ENCODE measurements at places on chromosomes 4 and X.

DNA sequence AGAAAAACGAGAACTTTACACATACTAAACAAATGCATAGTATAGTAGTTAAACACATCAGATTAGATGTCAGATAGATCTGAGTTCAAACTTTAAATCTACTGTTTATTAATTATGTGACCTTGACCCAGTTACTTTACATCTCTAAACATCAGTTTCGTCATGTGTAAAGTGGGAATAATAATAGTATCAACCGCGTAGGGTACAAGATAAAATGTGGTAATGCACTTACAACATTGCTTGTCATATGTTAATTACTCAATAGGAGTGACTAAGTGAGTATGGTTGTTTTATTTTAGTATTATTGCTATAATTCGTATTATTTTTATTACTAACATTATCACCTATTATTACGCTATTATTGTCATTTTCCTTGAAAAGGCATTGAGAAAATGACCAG is 144.2 kb downstream of the KLHL4 start:
- no peak for DNase-seq

- no peak for DNase-seq
Observed at GRCh38 chr4:53355930-53356521, 9.8 kb downstream of the SCFD2 start.

GRCh38 chr4:78940752-78941151 is 1.5 kb upstream of the PAQR3 start:
- no peak for DNase-seq

GRCh38 chrX:84729408-84729807 is 227.2 kb upstream of the HDX start:
- no peak for DNase-seq

DNA sequence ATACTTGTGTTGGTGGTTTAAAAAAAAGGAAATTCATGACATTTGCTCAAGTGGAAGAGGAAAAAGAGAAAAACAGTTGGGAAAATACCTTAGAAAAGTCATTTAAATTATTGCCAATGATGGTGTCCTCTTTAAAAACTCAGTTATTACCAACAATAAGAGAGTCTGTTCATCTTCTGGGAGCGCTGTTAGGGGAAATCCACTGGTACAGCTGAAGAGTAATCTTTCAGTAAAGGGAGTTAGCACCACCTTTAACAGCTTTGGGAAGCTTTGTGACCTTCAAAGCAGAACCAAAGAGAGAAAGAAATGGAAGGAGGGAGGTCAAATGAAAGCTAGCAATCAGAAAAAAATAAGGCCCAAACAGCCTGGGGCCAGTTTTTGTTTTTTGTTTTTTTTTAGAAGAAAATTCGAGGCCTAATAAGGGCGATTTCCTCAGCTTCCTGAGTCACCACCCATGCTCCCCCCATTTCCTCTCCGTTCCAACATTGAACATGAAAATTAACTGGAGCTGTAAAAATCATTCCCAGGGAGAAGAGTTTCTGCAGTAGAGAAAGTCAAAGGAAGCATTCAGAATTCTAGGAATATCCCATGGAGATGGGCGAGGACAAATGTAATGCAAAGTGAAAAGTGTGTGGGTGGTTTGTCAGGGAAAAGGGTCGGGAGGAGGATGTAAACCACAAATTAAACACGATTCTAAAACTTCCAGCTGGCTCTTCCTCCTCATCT is 115.1 kb downstream of the SH3KBP1 start:
- DNase-seq: no peak

GRCh38 chrX:8916697-8917096 is 115.5 kb upstream of the FAM9A start:
- DNase-seq: no peak

DNA sequence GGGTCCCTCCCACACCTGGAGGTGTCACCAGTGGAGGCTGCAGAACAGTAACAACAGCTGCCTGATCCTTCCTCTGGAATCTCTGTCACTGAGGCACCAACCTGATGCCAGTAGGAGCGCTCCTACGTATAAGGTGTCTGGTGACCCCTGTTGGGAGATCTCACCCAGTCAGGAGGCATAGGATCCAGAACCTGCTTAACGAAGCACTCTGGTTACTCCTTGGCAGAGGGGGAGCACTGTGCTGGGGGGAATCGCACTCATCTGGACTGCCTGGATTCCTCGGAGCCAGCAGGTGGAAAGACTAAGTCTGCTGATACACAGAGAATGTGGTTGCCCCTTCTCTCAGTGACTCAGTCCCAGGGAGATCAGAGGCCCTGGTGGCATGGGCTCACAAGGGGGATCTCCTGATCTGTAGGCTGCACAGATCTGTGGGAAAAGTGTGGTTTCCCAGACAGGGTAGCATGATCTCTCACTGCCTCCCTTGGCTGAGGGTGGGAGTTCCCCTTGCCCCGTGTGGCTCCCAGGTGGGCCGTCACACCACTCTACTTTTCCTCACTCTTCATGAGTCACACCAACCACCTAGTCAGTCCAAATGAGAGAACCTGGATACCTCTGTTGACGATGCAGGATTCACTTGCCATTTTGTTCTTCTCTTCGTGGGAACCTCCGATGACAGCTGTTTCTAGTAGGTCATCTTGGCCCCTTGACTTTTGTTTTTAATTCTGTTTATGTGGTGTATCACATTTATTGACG is 305.9 kb downstream of the IDS start:
- no peak for DNase-seq

GRCh38 chrX:105488716-105489115 is 268.2 kb upstream of the TEX13A start:
- DNase-seq: no peak

GRCh38 chr4:39786838-39787237 is 88.9 kb downstream of the UBE2K start:
- no peak for DNase-seq

GRCh38 chrX:153688911-153689590 is 1.3 kb downstream of the SLC6A8 start:
- DNase-seq: no peak

- DNase-seq: no peak
Observed at GRCh38 chrX:10280071-10280470, 123.3 kb downstream of the CLCN4 start.

DNA sequence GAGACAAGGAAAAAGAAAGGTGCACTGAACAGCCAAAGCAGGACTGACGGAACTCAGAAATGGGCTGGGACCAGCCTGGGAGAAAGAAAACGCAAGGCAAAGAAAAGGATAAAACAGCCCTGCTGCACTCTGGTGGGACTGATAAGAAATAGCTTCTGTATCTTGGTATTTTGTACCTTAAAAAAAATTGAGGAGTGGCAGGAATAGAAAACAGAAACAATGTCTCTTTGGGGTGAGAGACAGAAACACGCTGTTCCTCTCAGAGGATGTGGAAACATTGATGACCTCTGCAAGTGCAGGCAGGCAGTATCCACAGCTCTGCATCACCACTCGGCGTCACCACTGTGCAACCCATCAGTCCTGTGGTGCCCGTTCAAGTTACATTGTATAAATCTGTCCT is 152.5 kb upstream of the SPRY1 start:
- no peak for DNase-seq

DNA sequence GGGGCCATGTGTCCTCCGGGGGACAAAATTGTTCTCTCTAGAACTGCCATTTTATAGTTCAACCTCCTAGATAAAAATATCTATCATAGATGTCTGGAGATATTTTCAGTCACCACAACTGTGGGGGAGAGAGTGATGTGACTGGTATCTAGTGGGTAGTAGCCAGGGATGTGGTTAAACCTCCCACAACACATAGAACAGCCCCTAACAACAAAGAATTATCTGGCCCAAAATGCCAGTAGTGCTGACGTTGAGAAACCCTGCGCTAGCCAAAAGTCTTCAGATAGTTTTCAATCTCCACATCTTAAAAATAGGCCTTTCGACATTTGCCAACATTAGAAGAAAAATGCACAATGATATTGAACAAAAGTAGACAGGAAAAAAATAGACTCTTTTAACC is 19.0 kb upstream of the SUPT20HL2 start:
- DNase-seq: no peak

GRCh38 chr4:150805183-150806025 is 209.7 kb downstream of the LRBA start:
- DNase-seq: no peak

DNA sequence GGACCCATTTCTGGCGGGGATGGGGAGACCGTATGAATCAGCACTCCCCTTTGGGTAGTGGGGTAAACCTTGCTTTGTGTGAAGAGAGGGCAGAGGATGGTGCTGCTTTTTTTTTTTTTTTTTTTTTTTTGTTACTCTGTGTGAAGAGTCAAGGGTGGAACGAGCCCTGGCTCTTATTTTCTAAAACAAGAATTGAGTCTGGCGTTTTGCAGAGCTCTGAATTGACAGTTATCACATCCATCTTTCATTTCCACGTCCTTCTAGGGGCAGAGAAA is 1.2 kb downstream of the SLAIN2 start:
- DNase-seq: no peak

- no peak for DNase-seq
Observed at GRCh38 chr4:188295899-188296298, 156.7 kb downstream of the TRIML1 start.

- DNase-seq: no peak
Observed at GRCh38 chr4:98298022-98298421, 36.8 kb downstream of the RAP1GDS1 start.

DNA sequence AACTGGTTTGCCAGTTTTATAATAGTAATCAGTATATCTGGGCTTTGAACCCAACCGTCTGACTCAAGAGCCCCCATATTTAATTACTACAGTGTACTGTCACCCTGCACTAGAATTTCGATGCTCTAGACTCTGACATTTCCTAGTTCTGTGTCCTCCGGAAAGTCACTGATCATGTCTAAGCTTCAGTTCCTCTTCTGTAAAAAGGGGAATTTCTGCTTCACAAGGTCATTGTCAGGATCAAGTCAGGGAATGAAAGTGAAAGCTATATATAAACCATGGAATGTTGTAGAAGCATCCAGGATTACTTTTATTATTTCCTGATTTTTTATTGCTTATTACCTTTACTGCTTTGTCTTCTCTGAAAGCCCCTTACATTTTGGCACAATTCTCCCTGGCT is 4.0 kb upstream of the KCNIP4 start:
- DNase-seq: no peak

DNA sequence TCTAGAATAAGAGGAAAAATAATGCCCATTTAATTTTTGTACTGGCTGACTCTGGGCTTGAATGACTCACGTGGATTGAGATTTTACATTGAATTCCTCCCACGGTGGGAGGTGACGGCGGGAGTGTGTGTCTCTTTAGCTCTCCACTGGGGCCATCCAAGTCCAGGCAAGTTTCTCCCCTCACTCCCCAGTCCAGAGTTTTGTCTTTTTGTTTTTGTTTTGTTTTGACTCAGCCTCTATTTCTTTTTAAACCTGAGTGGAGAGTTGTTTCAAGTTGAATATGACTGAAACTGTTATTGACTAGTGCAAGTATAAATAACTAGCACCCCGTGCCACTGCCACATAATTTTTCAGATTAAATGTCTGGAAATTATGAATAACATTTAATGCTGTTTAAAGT is 13.6 kb downstream of the CHST7 start:
- no peak for DNase-seq

GRCh38 chr4:10077483-10078335 is 38.9 kb downstream of the WDR1 start:
- DNase-seq: no peak

DNA sequence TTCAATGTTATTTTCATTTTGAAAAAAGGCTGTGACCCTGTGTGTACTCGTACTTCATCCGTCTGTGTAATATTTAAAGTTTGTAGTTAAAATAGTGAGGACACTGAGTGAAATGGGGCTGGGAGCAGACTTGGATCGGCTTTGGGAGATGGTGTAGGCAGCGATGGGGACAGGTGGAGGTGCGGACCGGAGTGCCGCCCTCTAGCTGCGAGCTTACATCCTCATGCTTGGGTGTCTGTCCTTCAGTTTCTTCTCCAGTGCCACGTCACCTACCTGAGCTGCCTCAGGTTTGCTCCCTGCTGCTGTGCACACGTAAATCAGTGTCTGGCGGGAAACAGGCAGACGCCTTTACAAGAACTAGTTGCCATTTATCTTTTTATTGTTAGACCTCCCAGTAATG is 146.1 kb downstream of the GPR143 start:
- no peak for DNase-seq

DNA sequence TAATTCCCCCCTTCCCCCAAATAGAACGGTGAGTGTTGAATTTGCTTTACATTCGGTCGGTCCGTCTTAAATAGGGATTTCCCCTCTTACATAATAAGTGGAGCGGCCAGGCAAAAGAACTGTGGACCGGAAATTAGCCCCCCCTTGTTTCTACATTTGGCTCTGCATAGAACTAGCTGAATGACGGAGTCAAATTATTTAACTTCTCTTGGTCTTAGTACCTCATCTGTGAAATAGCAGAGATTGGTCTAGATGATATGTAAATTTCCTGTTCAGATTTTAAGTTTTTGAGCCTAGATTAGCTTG is 1.3 kb downstream of the SPATA18 start:
- no peak for DNase-seq

DNA sequence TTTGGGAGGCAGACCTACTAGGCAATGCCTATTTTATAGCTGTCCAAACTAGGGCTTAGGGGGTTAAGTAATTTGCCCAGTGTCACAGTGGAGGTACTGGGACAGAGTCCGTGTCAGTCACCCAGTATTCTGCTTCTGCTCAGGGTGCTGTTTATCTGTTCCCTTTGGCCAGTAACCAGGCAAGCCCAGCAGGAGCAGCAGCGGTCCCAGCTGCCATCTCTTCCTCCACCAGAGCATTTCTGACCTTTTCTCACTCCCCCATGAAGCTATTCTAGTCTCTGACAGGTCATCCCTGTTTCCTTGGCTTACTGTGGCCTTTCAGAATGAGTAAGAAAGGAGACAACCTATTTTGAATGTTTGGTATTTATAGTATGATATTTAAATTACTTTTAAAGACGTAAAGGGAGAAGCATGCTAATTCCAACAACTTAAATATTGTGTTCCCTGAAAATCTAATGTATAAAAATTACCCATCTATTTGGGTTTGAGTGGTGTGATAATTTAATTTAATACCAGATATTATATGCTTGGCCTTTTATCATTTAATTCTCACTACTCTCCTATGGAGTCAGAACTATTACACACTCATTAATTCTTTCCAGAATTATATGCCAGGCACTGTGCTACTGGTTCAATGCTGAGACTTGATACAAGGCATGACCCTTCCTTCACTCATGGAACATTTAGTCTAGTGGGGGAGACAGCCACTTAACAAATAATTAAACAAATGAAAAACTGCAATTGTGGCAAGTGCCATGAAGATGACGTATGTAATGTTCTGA is 60.6 kb downstream of the RPS6KA3 start:
- DNase-seq: no peak

DNA sequence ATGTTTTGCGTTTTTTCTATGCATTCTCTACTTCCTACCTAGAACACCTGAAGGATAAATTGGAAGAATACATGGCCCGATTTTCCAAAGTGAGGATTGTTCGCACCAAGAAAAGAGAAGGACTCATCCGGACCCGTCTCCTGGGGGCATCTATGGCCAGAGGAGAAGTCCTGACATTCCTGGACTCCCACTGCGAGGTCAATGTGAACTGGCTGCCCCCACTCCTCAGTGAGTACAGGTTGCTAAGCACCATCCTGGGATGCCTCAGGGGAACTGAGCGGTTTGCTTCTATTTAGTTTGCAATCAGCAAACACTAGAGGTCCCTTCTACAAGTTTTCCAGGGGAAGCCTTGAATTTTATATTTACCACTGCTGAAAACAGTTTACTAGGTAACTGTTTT is 359.3 kb upstream of the GALNT7 start:
- DNase-seq: no peak

GRCh38 chrX:11097933-11098332 is 13.2 kb upstream of the HCCS start:
- DNase-seq: no peak

Data from HL-60 (cell line).